ENCODE measurements at places on chromosomes 12 and 14. TPM values are rescaled to one million over a fixed set of nuclear protein-coding genes. Genes with fewer than 3 reads are reported as not detected.

- DNase-seq = no peak
These were observed 224.6 kb upstream of the FOXN3 start for GRCh38 chr14:89641495-89642175.

GRCh38 chr12:3988519-3989217 lies 115.5 kb upstream of the PARP11 start:
- no peak for DNase-seq

DNA sequence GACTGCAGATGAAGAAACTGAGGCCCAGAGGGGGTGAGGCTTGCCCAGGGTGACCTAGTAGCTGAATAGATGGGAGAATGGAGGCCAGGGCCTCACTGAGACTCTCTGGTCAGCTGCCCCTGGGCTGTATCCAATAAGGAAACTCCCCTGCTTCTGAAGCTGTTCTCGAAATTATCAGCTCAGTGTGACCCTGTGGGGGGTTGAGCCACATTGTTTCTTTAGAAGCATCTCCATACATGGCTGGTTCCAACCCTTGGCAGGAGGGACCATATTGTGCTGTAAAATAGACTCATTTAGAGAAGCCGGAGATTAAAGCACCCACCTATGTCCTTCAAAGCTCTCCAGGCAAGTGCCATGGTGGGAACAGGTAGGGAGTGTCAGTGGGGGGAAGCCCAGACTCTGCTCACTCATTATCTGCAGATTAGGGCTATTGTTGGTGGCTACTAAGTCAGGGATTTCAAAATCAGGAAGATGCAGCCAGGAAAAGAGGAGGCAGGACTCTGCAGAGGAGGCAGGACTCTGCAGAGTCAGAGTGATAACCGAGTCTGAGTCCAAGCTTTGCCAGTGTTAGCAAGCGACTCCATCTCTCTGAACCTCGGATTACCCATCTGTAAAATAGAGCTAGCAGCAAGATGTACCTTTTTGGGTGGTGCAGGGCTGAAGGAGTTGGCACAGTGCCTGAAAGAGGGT lies 3.5 kb downstream of the SERPINA5 start:
- DNase-seq = no peak

- DNase-seq = no peak
These were observed 763 bp upstream of the PHETA1 start for GRCh38 chr12:111369496-111370220.

The TMEM179 gene
- not detected for total RNA-seq

GRCh38 chr14:24576182-24576581 lies at the start of gene CTSG:
TSS of gene CTSG (minus strand) at chr14:24576250. CDS start at chr14:24576223, 27 bp downstream.
- no peak for DNase-seq

DNA sequence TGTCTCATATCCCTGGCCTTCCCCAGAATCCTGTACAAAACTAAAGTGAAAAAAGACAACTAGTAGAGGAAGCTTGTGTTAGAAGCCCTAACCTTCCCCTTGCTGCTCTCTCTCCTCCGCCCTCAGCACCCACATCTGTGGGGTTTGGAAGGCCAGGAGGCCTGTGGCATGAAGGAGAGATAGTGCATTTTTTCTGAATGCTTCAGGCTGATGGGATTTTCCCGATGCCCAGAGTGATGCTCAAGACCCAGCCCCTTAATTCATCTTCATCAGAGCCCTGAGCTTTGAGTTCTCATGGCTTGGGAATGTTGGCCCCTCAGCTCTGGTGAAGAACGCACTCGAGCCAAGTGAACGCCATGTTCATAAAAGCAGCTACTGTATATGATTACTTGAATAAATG lies 5.9 kb downstream of the FGF6 start:
- no peak for DNase-seq

DNA sequence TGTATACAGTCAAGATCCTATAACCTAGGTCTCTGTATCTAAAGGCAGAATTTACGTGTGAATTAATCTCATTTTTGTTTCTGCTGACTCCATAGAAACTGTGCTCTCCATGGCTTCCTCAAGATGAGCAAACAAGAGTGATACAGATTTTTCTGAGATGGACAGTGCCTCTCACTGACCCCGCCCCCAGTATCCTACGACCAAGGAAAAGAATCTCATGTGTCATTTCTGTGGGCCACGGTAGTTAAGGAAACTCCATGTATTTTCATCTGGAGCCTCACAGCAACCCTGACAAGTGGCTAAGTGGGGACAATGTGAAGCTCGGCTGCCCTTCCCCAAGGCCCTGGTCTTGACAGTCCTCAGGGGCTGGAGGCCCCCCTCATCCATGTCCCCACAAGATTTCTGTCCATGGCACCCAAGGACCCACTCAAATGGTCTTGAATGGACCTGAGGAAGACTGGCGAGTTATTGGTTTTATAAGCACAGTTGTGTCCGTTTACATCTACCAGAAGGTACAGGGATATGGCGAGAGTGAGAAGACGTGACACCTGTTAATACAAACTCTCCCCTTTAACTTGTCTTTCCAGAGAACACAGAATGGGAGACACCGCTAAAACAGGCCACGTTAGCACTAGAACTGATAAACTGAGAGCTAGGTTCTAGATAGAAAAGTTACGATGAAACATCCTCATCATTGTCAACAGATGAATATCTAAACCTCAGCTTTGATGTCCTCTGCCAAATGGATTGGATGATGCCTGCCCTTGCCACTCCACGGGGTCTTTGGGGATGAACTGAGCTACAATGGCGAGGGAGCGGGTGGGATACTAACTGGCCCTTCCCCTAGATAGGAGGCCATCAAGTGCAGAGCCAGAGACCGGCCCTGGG lies 108.4 kb upstream of the EGLN3 start:
- no peak for DNase-seq
